ENCODE measurements at places on chromosomes 3 and 15.

GRCh38 chr15:34360298-34360697, 6.7 kb downstream of the LPCAT4 start:
- DNase-seq = no peak

DNA sequence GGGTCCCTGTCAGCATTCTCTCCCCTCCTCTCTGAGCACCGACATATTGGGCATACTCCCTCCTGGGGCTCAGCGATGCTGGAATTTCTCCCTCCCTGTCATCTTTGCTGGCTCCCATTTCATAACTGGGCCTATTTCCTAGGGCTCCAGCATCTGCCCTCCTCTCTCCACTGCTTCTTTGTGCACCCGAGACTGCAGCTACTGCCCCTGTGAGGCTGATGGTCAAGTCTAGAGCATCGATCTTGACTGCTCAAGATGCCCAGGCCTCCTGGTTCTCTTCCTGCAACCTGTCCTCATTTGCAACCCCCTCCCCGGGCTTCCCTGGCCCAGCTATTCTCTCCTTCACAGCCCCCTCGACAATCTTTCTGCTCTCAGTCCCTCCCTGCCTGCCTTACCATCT, 53.5 kb downstream of the WHAMM start:
- DNase-seq = no peak

DNA sequence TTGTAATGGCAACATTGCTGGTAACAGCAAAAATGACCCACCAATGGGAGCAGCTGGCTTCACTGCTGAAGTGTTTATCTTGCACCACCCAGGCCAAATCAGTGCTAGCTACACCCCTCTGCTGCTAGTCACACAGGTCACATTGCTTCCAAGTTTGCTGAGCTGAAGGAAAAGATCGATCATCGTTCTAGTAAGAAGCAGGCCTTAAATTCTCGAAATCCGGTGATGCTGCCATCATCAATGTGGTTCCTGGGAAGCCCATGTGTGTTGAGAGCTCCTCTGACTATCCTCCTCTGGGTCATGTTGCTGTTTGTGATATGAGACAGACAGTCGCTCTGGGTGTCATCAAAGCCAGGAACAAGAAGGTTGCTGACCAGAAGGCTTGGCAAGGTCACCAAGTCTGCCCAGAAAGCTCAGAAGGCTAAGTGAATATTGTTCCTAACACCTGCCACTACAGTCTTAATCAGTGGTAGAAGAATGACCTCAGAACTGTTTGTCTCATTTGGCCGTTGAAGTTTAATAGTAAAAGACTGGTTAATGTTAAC, 21.2 kb downstream of the TM4SF4 start:
- DNase-seq = no peak

- peak; percentile 72 for DNase-seq
These were observed 624.8 kb upstream of the LMCD1 start for GRCh38 chr3:7876741-7877297.

GRCh38 chr3:105747696-105748095, 121.1 kb downstream of the CBLB start:
- DNase-seq = no peak

DNA sequence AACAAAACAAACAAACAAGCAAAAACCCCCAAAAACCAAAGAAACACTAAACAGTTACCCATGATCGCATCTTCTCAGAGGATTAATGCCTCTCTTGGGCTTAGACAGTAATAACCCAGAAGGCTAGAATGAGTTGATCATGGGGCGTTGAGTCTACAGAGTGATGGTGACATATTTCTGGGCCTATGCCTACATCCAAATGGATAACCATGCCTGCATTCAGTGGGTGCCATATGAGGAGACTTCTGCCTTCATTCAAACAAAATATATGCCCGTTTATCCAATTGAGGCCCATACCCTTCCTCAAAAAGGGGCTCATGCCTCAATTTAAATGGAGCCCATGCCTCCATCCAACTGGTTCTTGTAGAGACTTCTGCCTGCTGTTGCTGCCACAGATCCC, 284.0 kb downstream of the EPHB1 start:
- no peak for DNase-seq

GRCh38 chr3:53493963-53494791, at the start of gene CACNA1D:
Gene CACNA1D (plus strand): TSS chr3:53494611. CDS start chr3:53495167, 556 bp downstream.
- DNase-seq = no peak

- DNase-seq = no peak
These were observed 1.0 kb upstream of the RAB8B start for GRCh38 chr15:63188247-63188925.

DNA sequence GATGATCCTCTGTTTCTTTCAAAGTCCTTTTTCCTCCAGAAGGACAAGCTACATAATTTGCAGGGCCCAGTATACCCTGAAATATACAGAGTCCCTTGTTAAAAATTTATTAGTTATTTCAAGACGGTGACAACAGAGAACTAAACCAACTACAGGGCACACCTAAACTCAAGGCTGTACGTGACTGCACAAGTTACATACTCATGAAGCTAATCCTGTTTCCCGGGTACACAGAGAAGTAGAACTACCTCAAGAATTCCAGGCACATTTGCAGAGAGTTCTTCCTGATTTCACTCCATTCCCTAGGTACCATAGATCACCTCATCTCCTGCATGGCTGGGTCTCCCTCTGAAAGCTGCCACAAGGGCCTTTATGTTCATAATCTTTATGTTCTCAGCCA, 279.4 kb upstream of the ARL6 start:
- DNase-seq = no peak

- DNase-seq = no peak
These were observed 75.7 kb downstream of the CACNA1D start for GRCh38 chr3:53570081-53570480.

GRCh38 chr3:157098121-157098822, 61.7 kb downstream of the CCNL1 start:
- no peak for DNase-seq

GRCh38 chr15:54481819-54482218, 503.6 kb downstream of the UNC13C start:
- DNase-seq = no peak

DNA sequence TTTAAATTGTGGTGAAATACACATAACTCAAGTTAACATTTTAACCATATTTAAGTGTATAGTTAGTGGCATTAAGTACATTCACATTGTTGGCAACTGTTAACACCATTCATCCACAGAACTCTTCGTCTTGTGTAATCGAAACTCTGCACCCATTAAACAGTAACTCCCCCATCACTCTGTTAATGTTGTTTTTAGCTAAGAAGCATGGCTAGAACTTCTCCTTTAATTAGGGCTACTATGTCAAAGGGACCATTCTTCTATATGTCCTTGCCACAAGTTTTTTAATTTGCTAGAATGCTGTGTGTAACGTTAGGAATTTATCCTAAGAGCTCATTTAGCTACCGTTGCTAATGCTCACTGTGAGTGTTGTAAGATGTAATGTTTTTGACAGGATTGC, 60.6 kb downstream of the MAP2K5 start:
- DNase-seq = no peak

- no peak for DNase-seq
These were observed 50.3 kb upstream of the SEC13 start for GRCh38 chr3:10371167-10371566.

DNA sequence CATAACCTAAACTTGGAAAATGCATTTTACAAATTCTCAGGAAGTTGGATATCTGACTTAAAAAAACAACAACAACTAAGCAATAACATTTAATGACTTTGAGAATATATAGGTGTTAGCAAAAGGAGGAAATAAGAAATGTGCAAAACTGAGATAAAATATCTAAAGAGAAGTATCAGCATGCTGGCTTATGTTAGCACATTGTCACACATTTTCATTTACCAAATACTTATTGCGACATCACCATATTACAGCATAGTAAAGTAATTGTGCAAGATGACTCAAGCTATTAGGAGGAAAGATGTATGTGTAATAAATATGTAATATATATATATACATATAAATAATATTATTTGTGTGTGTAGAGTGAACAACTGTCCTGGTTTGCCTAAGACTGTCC, 9.2 kb downstream of the PTX3 start:
- DNase-seq = no peak

DNA sequence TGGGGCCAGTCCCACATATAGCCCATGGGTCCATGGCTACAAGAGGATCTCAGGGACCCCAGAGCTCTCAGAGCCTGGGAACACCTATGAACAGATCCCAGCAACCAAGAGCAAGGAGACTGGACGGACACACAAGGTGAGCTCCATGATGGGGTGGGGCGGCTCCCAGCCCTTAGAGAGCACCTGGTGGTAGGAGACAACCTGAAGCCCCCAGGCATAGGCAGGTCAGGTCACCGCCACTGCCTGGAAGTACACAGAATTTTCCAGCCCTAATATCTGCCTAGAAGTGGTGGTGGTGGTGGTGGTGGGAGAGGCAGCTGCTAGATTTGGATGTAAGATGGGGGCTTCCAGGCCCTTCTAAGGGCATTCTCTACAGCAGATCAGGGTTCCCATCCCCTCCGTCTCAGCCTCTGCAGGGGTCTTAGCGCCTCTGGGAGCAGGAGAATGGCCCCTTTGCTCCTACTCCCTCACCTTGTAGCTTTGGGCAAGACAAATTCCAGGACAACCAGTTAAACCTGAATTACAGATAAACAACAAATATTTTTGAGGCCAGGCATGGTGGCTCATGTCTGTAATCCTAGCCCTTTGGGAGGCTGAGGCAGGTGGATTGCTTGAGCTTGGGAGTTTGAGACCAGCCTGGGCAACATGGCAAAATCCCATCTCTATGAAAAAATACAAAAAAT, 9.2 kb downstream of the SH2D7 start:
- DNase-seq = no peak

- no peak for DNase-seq
These were observed 321.4 kb upstream of the NDN start for GRCh38 chr15:24008476-24008875.

DNA sequence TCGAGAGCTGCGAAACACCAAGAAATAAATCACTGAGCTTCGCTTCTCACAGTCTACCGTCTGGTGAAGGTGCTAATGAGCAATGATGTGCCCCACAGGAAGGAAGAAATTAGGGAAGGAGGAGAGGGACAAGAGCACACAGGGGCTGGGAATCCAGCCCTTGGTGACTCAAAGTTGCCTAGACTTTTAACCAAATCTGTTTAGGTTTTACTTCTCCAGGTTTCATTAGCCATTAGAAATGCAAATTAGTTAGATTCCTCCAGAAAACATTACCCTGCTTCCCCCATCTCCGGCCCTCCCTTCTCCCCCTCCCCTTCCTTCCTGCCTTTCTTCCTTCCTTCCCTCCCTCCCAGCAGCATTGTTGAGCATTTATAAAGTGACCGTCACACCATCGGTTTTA, 59.3 kb upstream of the UBE2E1 start:
- no peak for DNase-seq

- no peak for DNase-seq
These were observed 217.5 kb downstream of the CHL1 start for GRCh38 chr3:414063-414462.

GRCh38 chr3:127997961-127998360, 54.3 kb upstream of the SEC61A1 start:
- no peak for DNase-seq

- DNase-seq = no peak
These were observed 53.8 kb downstream of the IQSEC1 start for GRCh38 chr3:13019243-13020095.

GRCh38 chr15:29244123-29244522, 25.5 kb downstream of the NSMCE3 start:
- no peak for DNase-seq

- DNase-seq = no peak
These were observed 1.6 kb upstream of the UCN2 start for GRCh38 chr3:48565186-48565585.

DNA sequence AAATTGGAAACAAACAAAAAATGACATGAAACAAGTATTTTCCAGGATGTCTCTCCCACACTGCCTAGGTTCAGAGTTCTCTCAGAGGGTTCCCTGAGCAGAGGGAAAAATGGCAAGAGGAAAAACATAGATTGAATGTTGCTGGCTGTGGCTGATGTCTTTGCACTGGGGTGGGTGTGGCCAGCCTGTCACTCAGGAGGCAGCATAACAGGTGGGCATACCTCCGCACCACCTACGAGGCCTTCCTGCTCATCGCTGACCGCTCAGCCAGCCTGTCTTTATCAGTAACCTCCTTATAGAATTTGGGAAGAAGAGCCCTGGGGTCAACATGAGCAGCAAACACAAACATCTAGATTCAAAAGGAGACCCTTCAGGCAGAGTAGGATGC, 216.6 kb upstream of the UMPS start:
- DNase-seq = no peak

DNA sequence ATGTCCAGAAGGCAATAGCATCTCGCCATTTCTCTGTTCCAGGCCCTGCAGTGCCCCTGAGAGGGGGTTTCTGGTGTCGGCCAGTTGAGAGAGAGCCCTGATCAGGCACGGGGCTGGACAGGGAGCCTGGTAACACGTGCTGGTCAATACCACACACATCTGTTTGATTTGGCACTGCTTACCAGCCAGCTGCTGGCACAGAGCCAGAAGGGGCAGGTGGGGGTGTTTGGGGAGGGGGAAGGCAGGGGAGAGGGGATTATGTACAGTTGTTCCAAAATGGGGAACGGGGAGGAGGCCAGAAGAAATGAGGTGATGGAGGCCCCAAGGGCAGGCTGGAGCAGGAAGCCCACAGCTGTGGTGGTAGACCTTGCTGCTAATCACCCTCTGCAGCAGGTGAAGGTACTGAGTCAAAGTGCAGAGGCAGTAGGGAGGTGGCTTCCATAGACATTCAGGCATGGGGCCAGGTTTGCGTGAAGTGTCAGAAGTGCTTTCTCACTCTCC, 153.5 kb upstream of the LPP start:
- peak; percentile 32 for DNase-seq

DNA sequence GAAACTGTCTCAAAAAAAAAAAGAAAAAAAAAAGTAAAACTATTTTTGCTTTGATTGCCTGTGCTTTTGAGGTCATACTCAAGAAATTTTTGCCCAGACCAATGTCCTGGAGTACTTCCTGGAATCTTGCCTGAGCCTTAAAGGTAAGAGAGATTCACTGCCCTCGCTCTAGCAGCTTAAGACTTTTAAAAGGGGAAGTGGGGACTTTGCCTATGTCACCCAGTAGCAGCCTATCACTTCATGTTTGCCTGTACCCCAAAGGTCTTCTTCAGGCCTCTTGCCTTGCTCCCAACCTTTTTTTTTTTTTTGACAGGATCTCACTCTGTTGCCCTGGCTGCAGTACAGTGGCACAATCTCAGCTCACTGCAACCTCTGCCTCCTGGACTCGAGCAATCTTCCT, 18.9 kb upstream of the GOLGB1 start:
- DNase-seq = no peak

DNA sequence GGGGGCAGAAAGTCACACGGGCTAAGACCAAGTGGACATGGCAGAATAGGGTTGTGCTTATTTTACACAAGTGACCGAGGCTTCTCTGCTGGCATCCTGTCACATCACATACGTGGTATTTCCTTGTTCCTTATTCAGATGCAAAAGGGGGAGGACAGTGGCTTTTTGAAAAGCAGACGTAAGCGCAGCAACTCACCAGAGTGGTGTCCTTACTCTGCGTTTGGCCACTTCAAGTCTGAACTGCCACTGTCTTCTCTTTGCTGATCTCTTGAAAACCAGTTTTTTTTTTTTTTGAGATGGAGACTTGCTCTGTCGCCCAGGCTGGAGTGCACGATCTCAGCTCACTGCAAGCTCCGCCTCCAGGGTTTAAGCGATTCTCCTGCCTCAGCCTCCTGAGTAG, 113.2 kb downstream of the SOX2 start:
- no peak for DNase-seq
